ENCODE measurements at places on chromosomes 7 and 10. TPM values are rescaled to one million over a fixed set of nuclear protein-coding genes. Genes with fewer than 3 reads are reported as not detected.
A peak's percentile ranks its signal among the peaks of the same experiment; 100 is the strongest.

CHAT gene
- total RNA-seq, result not detected

CASP2 gene
- 20.5 TPM for total RNA-seq

BTBD16 gene
- total RNA-seq, result not detected

FEZF1 gene
- total RNA-seq, result not detected

CYP17A1 gene
- not detected for total RNA-seq

SPDYE18 gene
- total RNA-seq, result not detected

MMRN2 gene
- total RNA-seq, result not detected

STX1A gene
- 8.8 TPM for total RNA-seq

CYP3A7 gene
- total RNA-seq, result not detected

TLX1 gene
- not detected for total RNA-seq

PNLIPRP3 gene
- total RNA-seq, result not detected

ACSL5 gene
- 3.2 TPM for total RNA-seq

CHN2 gene
- 0.21 TPM for total RNA-seq

MYO3A gene
- total RNA-seq, result not detected

RBP3 gene
- total RNA-seq, result not detected

GRID2IP gene
- total RNA-seq, result not detected

FAM13C gene
- 0.03 TPM for total RNA-seq

UNCX gene
- not detected for total RNA-seq

DNA sequence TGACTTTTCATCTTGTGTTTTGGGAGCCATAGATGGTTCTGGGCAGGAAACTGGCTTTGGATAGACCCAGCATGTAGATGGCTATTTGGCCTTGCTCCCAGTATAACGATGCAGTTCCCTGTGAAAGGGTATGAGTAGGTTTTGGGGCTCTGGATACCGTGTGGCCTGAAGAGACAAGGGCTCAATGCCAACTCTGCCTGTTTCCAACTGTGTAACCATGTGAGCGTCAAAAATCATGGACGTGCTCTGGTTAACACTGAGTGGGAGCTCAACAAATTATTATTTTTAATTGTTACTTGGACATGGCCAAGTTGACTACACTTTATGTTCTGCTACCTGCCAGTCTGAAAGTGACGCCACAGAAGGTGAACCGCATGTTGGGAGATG, 41.8 kb downstream of the EGFR start:
- no peak for DNase-seq

DNA sequence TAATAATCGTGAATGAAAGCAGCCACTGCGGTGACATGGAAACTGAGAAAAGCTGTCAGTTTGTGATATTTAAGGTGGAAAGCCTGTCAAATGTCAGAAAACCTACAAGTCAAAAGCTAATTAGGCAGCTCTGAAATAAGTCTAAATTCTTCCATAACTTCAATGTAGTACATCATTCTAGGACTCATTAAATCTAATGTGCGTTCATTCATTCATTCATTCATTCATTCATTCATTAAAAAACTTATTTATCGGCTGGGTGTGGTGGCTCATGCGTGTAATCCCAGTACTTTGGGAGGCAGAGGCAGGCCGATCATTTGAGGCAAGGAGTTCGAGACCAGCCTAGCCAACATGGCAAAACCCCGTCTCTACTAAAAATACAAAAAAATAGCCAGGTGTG, 79.7 kb downstream of the ATE1 start:
- DNase-seq, result no peak

DNA sequence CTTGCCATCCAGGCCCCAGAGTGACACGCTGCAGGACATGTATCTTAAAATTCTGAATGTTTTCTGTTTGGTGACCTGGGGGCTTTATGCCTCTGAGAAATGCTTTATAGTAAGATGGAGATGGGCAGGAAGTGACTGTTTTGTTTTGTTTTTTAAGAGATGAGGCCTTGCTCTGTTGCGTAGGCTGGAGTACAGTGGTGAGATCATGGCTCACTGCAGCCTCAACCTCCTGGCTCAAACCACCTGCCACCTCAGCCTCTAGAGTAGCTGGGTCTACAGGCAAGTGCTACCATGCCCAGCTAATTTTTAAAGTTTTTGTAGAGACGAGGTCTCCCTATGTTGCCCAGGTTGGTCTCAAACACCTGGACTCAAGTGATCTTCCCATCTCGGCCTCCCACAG, 20.6 kb downstream of the ZNF777 start:
- DNase-seq, result no peak

GRCh38 chr7:3439333-3440030, 138.4 kb downstream of the SDK1 start:
- peak; percentile 59 for DNase-seq

GRCh38 chr7:146496657-146497056, 380.1 kb downstream of the CNTNAP2 start:
- no peak for DNase-seq

- no peak for DNase-seq
Measured at GRCh38 chr10:15037691-15038090, 6.1 kb upstream of the OLAH start.

GRCh38 chr7:88665892-88666514, 93.5 kb upstream of the ZNF804B start:
- DNase-seq, result no peak

DNA sequence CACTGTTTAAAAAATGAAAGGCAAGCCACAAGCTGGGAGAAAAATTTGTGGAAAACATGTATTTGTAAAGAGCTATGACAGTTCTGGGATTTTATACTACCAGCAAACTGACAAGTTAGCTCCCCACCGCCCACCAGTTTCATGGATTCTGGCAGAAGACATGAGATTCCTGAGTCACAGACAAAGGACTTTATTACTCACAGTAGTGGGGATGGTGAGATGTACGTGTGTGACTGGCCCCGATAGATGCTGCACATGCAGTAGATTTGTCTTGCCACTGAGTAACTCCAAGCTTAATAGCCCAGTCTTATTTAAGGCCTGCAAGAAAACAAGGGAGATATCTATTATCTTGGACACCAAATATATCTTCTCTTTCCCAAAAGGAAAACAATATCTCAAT, 281.7 kb downstream of the AHR start:
- no peak for DNase-seq

GRCh38 chr7:3201306-3201705, 99.7 kb upstream of the SDK1 start:
- DNase-seq, result peak; percentile 1

- no peak for DNase-seq
Measured at GRCh38 chr10:60645980-60646379, 132.3 kb upstream of the CDK1 start.

GRCh38 chr7:156177422-156178055, 365.3 kb upstream of the SHH start:
- DNase-seq, result no peak

DNA sequence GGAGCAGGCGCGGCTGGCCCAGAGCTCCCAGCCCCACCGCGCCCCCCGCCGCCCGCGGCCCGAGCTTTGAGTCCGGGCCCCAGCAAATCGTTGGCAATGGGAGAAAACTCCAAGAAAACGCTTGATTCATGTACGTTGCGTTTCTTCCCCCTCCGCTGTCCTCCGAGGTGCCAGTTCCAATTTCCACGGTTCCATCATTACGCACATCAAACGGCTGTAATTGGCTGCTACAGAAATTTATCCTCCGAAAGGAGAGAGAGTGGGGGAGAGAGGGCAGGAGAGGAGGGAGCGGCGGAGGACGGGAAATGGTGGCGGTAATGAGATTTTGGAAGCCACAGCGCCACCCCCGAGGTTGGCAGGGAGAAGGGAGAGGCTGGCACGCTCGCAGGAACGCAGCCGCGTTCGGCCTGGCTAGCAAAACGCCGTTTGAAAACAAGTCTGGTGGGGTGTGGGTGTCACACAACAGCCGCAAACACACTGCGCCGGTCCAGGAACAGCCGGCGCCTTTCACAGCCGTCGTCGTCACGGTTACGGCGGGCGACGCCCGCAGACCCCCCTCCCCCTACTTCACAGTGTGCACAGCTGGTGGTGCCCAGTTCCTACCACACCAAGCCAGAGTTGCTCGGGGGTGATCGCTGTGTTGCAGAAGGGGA, 57.5 kb downstream of the UNCX start:
- no peak for DNase-seq

GRCh38 chr7:23017309-23017708, 3.4 kb upstream of the HYCC1 start:
- no peak for DNase-seq

DNA sequence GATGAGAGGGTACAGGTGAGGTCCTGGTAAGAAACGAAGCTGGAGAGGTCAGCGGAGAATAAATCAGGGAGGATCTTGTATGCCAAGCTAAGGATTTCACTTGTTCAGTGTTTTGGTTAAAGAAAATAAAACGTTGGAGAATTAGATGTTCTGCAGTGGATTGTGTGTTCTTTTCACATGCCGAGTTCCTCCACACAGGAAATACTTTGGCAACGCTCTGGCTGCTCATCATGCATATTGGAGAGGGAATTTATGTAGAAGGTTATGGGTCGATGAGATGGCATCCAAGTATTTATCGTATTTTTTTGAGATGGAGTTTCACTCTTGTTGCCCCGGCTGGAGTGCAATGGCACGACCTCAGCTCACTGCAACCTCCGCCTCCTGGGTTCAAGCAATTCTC, 11.0 kb downstream of the RPS24 start:
- DNase-seq, result no peak

- DNase-seq, result no peak
Measured at GRCh38 chr10:76717141-76717540, 920.5 kb downstream of the KCNMA1 start.

GRCh38 chr7:31794851-31795344, 107.9 kb downstream of the PPP1R17 start:
- no peak for DNase-seq

DNA sequence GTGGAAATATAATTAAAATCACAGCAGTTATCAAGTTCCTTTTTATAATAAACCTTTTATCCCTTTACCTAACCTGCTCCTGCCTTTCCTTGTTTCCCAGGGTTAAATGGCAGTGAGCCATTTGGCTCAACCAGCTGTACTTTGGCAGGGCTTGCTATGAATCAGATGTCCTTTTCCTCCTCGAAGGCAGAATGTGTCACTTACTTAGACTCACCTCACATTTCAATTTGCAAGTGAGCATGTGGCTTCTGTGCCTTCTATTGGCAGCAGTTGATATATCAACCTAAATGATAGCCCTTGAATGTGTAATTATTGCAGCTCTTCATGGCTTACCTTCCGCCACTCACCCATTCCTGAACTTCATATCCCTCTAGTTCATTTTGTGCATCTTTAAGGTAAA, 301.7 kb downstream of the CSTF2T start:
- DNase-seq, result no peak

DNA sequence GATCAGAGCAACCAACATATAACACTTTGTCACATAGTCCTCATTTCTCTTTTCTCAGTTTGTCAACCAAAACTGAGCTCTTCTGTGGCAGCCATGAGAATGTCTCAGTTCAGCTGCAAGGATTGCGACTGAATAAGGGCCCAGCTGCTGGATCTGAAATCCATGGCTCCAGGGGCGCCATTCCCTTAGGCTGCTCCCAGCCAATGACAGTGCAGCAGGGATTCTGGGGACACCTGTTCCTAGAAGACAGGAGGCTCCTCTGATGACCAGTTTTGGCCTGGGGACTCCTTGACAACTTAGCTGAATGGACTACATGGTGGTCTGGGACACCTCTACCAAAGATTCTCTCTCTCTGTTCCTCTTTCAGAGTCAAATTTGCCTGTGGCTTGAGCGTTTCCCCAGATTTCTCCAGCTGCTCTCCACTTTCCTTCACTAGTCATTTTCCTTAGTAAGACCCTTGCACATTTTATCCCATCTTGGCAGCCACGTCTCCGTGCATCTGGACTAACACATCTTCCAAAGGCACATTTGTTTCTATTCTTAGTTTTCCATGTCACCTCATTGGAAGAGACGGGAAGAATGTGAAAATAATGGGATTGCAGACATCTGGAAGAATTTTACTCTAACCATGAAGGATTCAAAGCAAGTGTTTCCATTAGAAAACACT, 28.1 kb upstream of the KIF5B start:
- no peak for DNase-seq

- no peak for DNase-seq
Measured at GRCh38 chr7:66669088-66669487, 40.4 kb downstream of the KCTD7 start.

- no peak for DNase-seq
Measured at GRCh38 chr7:156669035-156669828, 28.7 kb downstream of the RNF32 start.

- DNase-seq, result no peak
Measured at GRCh38 chr10:20892796-20893195, 4.3 kb downstream of the NEBL start.

- no peak for DNase-seq
Measured at GRCh38 chr7:114818501-114818900, 103.4 kb upstream of the MDFIC start.

DNA sequence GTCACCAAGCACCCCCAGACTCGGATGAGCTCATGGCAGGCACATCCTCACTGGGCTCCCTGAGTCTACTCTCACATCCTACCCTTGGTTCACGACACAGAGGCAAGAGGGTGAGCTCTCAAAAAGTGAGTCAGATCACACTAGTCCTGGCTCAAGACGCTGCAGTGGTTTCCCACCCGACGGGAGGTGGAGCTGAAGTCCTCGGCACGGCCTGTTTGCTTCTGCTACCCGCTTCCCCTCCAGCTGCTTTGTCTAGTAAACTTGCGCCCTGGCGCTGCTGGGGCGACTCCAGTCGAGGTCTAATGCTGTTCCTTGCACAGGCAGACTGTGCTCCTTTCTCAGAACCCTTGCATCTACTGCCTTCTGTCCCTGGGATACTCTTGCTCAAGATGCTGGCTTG, 13.5 kb upstream of the SFMBT2 start:
- DNase-seq, result no peak

- DNase-seq, result no peak
Measured at GRCh38 chr10:119620241-119621077, 23.7 kb upstream of the TIAL1 start.

DNA sequence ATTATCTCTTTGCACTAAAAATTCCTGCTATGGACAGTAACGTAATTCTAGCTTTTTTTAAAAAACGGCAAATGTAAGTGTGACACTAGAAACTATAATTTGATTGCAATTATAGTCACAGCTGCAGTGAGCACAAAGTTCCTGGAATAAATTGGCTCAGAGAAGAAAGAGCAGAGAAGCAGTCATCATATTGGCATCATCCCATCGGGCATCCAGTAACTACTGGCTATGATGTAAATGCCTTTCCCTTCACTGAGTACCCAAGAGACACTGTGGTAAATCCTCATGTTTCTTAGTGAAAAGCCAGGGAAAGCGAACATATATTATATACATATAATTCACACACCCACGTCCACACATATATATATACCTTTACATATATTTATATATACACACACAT, 43.6 kb downstream of the PIP4K2A start:
- no peak for DNase-seq

- DNase-seq, result peak; percentile 62
Measured at GRCh38 chr10:34109952-34110702, 705.0 kb downstream of the PARD3 start.

GRCh38 chr10:77114181-77114821, 523.3 kb downstream of the KCNMA1 start:
- no peak for DNase-seq

GRCh38 chr7:101287032-101287431, 34.6 kb downstream of the IFT22 start:
- no peak for DNase-seq

- no peak for DNase-seq
Measured at GRCh38 chr7:101177644-101178043, 2.4 kb downstream of the NAT16 start.

GRCh38 chr7:137454246-137454724, 110.8 kb upstream of the PTN start:
- no peak for DNase-seq
